ENCODE measurements at places on chromosomes 3 and 15.

DNA sequence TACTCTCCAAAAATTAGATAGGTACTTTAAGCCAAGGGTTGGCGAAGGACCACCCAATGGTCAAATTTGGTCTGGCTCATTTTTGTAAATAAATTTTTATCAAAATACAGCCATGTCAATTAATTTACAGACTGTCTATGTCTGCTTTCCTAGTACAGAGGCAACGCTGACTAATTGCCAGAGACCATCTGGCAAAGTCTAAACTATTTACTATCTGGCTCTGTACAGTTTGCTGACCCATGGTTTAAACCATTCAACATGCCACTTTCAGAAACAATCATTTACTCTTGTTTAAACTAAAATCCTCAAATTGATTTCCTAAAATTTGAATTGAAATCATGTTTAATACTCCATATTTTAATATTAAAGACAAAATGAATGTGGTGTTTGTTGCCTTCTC lies 25.9 kb downstream of the CBLB start:
- DNase-seq: no peak

GRCh38 chr3:37396731-37397130 lies 222.3 kb upstream of the LRRFIP2 start:
- no peak for DNase-seq

- DNase-seq: no peak
These were observed 63.4 kb downstream of the OPA1 start for GRCh38 chr3:193656445-193656844.

GRCh38 chr3:65575376-65575840 lies 463.3 kb downstream of the MAGI1 start:
- DNase-seq: no peak

- DNase-seq: no peak
These were observed 498.4 kb upstream of the UBE2E2 start for GRCh38 chr3:22704571-22705354.

DNA sequence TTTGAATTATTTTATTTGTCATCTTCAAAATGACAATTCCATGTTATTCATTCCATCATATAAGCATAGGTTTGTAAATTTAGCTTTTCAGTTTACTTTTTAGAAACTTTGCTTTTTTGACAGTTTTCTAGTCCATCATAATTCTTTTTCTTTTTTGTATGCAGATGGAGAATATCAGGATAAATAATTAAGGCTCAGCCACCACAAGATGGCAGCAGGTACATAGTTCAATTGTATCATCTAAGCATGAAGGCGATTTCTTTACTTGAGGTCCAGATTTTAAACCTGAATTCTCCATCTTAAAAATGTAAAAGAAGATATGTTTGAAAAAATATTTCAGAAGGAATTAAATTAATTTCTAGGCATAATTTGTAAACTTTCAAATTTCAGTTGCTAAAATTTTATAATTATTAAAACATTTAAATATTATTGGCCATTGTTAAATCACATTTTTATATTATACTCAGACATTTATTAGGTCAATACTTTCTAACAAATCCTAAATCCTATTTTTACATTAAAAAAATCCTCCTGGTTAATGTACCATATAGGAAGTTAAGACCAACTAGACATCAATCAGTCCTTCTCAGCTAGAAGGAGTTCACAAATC lies 15.1 kb downstream of the PLSCR5 start:
- DNase-seq: no peak

DNA sequence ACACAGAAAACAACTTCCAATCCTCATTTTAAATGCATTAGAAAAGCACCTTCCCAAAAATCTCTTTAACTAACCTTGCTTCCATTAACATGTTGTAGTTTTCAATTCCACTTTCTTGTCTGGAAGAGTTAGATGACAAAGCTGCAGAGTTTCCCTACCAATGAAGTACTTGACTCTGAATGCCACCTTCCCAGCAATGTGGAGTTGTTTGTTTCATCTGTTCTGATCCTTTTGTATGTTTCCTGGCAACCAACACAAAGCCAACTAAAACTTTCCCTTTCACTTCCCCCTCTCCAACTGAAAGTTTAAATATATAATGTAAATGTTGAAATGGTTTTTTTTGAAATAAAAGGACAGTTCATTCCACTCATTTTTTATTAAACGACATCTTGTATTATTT lies at the start of gene WDR49:
WDR49 (minus strand) TSS at position 183 of the 400 bp plus-strand sequence. CDS start 517 bp downstream, outside the sequence.
- no peak for DNase-seq

DNA sequence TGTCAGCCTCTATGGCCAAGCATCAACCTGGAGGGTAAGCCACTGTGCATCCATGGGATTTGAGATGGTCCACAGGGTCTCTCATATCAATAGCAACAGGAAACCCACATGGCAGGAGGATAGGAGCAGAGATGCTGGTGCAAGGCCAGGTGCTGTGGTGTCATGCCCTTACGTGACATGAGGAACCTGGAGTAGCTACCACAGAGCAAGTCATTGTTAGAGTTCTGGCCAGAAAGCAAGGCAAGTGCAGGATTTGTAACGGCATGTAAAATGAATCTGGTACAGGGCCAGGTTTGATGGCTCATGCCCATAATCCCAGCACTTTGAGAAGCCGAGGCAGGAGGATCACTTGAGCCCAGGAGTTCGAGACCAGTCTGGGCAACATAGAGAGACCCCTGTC lies 14.8 kb upstream of the ZNF774 start:
- no peak for DNase-seq

DNA sequence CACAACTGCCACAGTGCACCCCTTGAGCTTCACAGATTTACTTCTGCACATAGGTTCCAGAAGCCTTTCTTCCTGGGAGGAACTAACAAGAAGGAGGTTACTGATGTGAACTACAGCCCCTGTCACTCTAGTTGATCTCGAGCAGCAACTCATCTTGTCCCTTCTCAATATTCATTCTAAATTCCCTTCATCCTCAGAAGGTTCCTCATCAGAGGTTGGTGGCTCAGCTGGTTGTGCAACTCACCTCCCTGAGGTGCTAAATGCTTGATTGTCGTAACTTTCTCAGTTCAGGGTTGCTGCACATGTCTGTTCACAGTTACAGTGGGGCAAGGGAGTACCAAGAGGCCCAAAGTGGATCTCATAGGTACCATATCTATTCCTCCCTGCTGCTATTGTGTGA lies 5.7 kb upstream of the A4GNT start:
- DNase-seq: no peak

DNA sequence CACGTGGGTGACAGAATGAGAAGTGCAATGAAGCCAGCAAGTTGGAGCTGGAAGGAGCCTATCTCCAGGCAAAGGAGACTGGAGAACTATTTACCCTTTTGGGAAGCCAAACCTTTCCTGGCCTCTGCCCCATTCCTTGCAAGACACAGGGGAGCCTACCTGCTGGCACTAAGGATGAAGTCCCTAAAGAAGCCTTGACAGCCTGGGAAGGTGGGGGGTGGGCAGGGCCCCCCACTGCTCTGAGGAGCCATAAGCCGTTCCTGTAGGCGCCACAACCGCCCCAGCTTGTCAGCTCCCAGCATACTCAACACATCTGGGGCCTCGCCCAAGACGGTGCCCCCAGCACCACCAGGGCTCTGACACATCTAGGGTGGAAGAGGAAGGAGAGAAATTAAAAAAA lies 5.5 kb downstream of the CDAN1 start:
- no peak for DNase-seq

GRCh38 chr3:123481722-123482457 lies 33.0 kb upstream of the ADCY5 start:
- DNase-seq: no peak
